ENCODE measurements at places on chromosomes 1 and 21. TPM values are rescaled to one million over a fixed set of nuclear protein-coding genes. Genes with fewer than 3 reads are reported as not detected.

GRCh38 chr21:28334407-28334806 is 658.3 kb downstream of the LTN1 start:
- no peak for ATAC-seq

DNA sequence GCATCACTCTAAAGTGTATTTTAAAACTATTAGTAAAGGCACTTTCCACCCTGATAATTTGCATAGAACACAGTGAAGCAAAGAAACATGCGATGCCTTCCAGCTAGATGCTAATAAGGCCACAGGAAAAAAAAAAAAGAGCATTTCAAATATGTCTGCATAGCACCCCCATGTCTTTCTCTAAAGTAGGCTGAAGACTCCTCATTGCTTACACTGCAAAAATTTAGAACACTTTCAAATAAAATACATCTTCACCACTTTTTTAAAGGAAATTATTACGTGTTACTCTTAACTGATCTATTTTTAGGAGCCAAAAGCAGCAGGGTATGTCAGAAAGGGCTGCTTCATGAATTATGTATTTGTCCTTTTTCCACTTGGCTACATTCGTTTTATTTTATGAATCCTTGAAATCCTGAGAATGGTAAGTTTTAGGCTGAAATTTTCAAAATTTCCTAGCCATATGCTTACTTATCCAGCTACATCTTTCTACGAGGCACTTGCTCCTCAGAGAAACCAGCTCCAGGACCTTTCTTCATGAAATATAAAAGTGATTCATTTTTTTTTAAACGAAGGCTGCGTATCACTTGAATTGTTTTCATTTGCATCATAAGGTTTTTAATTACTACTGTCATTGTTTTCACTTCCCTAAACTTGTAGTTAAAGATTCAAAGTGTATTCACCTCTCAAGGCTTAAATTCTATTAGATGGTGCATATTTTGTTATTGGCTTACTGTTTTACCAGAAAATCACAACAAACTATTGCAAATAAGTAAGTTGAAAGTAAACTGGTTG is 513.0 kb downstream of the PTPRC start:
- no peak for ATAC-seq

GRCh38 chr1:232688398-232688797 is 58.5 kb upstream of the SIPA1L2 start:
- no peak for ATAC-seq

DNA sequence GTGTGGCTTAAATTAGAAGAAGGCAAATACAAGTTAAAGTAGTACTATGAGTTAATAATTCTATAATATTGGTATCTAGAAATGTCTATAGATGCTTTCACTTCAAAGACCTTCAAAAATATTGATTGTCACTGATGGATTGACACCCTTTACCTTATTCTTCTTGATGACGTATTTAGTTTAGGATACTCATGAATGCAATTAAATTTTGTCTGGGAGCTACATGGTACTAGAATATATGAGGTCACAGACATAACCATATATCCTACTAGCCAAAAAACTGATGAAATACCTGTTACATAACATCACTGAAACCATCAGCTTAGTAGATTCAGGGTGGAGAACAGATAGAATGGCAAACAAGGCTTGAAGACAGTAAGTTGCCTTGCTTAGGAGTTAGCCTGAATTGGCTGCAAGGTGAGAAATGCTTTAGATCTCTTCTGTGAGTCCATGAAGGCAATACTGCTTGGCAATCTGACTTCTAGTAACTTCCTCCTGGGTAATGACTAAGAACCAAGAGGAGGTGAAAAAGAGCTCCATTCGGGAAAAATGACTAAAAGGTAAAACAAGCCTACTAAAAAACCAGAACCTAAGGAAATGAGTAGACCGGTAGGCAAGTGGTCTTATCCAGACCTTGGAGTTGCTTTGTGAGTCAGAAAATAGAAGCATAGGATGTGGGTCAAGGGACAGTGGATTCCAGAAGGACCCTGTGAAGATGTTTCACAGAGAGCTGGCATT is 16.9 kb upstream of the ARHGAP29 start:
- no peak for ATAC-seq

E2F2 gene
- total RNA-seq = 13.9 TPM

DNA sequence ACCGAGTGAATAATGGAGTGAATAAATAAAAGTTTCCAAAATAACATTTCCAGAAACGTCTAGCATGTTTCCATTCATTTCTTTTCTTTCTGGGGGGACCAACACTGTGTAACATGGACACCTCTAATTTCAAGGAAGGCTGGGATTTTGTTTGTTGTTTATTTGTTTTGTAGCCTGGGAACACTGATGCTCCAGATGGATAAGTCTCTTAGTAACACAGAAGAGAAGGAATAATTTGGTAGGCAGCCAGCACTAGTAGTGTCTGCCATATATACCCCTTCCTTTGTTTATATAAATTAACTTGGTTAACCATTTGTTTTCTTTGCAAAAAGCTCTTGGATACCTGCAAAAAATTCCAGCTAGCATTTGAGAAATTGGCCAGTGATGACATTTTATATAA is 411.4 kb upstream of the DEPDC1 start:
- no peak for ATAC-seq

DNA sequence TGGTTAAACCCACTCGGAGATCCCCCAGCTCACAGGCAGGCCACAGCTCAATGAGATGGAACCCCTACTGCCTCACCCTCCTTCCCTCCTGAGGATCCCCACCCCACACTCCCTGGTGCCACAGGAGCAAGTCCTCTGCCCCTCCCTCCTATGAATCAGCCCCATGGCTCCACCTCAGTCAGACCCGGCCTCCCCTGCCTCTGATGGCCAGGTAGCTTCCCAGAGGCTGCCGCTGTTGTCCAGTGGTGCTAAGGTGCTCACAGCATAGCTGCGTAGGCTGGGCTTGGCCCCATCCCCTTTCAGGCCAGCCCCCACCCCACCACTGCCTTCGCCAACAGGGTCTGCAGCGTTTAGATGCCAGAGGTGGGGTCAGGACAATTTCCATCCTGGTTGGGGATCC is 98.5 kb upstream of the IGSF21 start:
- ATAC-seq = no peak

TPTE gene
- total RNA-seq = not detected

- no peak for ATAC-seq
Measured at GRCh38 chr1:225517221-225517620, 89.4 kb upstream of the LBR start.

- no peak for ATAC-seq
Measured at GRCh38 chr1:57868908-57869307, 445.0 kb upstream of the DAB1 start.

DNA sequence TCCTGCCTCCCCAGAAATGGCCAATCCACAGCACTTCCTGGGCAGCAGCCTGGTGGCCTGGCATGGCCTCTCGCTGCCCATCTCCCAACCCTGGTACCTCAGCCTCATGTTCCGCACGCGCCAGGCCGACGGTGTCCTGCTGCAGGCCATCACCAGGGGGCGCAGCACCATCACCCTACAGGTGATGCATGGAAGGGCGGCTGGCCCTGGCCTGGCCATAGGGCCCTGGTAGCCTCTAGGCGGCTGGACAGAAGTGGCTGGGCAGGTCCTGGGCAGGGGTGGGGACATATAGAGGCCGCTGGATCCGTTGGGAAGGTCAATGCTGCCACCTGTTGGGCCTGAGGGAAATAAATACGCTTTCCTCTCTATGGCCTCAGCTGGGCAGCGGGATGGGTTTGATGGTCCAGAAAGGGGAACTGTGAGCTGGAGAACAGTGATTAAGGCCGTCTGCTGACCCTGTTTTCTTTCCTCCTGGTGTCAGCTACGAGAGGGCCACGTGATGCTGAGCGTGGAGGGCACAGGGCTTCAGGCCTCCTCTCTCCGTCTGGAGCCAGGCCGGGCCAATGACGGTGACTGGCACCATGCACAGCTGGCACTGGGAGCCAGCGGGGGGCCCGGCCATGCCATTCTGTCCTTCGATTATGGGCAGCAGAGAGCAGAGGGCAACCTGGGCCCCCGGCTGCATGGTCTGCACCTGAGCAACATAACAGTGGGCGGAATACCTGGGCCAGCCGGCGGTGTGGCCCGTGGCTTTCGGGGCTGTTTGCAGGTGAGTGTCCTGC is 14.4 kb downstream of the CELSR2 start:
- ATAC-seq = peak; percentile 79

DNA sequence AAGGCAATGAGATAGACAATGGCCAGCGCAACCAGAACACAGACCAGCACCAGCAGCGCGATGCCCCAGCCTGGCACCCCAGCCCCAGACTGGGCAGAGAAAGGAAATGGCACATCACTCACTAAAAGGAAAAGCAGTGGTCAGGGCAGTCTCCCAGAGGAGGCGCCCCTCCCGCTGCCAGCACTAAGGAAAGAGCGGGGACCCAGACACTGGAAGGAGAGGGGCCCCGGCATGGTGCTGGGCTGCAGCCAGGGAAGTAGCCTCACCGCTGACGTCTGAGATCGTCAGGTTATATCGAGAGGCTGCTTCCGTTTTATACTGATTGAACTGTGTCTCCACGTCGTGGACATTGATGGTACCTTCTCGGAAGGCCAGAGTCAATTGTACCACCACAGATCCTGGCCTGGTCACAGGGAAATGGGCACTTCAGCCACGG is 13.8 kb downstream of the TRIM46 start:
- ATAC-seq = no peak

GRCh38 chr1:233361876-233362275 is 34.4 kb downstream of the MAP3K21 start:
- ATAC-seq = no peak

DNA sequence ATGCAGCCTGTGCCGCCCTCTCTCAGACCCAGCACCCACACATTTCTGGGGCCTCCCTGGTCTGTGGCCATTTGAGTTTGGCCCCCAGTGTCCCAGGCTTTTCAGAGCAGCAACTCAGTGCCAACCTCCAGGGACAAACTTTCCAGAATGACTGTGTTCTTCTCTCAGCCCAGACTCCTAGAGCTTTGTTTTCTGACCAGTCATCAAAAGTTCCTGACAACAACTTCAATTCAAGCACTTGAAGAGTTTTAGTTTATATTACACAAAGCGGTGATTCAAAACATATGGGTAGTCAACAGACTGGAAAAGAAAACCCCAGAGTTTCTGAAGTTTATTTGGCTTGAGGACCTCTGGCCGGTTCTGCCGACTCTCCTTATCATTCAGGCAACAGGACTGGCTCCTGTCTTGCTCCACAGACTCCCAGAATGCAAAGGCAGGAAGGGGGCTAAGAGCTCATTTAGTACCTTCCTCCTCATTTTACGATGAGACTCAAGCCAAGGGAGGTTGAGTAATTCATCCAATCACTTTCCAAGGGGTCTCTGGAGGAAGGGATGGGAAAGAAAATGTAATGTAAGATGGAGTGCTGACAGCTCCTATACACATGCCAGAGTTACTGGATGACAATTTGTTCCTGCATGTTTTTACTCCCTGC is 27.0 kb upstream of the TIAM1 start:
- no peak for ATAC-seq

DNA sequence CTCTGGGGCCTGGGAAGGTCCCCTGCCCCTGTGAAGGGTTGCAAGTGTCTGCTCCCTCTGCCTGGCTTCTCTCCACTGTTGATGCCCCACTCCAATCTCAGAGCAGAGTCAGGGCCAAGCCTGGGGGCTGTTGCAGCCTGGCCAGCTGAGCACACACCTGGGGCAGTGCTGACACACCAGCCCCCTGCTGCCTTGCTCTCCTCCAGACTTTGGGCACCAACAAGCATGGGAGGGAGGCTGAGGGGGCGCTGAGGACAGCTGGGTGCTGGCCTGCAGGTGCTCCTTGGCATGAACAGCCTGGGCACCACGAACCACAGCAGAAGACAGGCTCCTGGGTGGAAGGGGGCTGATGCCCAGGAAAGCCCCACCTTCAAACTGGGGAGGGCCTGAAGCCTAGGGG is 9.6 kb upstream of the MTR start:
- no peak for ATAC-seq

GRCh38 chr1:26281971-26282370 is 2.1 kb downstream of the SH3BGRL3 start:
- no peak for ATAC-seq

TESK2 gene
- total RNA-seq = 5.2 TPM

SPRR1B gene
- 2,894 TPM for total RNA-seq

DNA sequence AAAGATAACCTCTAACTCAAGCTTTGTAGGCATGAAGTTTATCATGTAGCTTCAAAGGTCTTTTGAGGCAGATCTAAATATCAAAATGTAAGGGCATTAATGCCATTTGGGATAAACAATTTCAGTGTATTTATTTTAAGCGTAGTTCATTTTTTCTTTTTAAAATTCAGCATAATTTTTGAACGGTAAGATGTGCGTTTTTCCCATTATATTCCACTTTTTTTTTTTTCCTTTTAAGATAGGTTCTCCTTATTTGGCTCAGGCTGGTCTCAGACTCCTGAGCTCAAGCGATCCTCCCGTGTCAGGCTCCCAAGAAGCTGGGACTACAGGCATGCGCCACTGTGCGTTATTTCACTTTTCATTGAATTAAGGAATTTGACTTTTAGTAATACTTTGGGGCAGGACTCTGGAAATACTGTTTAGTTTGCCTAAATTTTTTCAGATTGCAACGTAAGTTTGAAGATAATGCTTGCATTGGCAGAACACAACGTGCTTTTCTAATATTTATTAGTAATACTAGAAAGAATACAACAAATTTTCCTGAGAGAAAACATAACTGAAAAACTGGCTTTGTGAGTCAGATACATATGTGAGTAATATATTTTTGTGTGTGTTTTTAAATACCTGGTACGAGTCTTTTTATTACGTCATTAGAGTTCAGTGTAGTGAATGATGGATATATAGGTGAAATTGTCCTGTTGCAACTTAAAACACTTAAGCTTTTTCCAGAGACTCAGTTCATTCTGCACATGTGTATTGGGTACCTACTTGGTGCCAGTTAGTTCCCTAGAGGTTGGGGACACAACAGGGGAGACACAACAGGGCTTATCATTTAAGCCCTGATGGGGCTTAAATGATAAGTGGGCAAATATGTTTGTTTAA is 2.2 kb downstream of the RALGPS2 start:
- peak; percentile 41 for ATAC-seq

DNA sequence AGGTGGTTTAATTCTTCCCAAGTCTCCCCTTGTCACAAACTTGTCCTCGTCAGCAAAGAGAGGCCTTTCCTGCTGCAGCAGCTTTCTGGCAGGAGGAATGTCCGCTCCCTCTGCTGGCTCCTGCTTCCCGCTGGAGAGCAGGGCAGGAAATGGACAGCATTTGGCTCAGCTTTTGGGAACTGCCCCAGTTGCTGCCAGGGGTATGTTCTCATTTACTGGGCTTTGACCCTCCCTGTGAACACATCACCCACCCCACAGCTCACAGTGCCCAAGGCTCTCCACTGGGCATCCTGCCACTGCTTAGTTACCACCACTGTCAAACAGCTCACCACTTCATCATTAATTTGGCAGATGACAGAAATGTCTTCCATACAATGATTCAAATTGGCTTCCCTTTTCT is 75.4 kb downstream of the MRPL37 start:
- peak; percentile 25 for ATAC-seq
